ENCODE measurements at places on chromosomes 1 and 21.

DNA sequence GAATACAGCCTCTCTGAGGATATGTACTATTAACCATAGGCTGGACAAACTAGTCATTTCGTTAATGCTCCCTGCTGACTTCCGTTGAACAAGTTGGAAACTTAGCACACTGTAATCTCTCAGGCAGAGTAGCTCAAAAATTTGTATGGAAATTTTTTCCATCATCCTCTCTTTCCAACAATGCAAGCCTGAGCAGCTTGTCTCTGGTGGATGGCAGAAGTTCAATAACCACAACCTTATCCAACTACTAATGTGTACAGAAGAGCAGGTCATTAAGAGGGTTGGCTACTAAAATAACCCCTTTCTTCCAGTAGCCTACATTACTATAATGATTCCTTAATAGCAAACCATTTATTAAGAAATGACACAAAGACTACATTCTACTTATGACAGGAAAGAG is 262.3 kb downstream of the NFIA start:
- DNase-seq, result no peak

GRCh38 chr1:118032883-118033282 is 103.3 kb downstream of the WDR3 start:
- DNase-seq, result no peak

DNA sequence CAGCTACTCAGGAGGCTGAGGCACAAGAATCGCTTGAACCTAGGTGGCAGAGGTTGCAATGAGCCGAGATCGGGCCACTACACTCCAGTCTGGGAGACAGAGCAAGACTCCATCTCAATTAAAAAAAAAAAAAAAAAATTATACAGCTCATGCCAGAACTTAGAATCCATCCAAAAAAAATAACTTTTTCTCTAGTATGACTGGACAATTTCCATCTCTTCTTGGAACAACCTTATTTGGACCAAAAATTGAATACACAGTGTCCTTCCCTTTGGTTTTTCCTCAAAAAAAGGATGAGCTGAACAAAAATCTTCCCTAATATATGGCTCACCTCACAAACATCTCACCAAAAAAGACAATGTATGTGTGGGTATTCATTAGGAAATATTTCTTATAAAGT is 73.7 kb downstream of the TOR3A start:
- no peak for DNase-seq

- DNase-seq, result peak; percentile 74
These were observed 5.8 kb downstream of the PERM1 start for GRCh38 chr1:975896-976683.

DNA sequence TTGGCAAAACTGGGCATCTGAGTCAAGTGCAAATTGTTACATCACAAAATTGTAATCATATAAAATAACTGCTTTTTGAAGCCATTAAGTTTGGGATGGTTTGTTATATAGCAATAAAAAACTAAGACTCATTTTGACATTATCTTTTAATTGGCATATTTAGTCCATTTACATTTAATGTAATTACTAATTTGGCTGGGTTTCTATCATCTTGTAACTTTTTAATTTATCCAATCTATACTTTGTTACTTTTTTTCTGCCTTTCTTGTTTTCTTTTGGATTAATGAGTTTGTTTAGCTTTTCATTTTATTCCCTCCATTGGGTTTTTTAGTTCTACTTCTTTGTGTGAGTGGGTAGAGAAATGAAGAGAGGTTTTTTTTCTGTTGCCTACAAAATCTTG is 76.3 kb downstream of the DRAM2 start:
- no peak for DNase-seq

DNA sequence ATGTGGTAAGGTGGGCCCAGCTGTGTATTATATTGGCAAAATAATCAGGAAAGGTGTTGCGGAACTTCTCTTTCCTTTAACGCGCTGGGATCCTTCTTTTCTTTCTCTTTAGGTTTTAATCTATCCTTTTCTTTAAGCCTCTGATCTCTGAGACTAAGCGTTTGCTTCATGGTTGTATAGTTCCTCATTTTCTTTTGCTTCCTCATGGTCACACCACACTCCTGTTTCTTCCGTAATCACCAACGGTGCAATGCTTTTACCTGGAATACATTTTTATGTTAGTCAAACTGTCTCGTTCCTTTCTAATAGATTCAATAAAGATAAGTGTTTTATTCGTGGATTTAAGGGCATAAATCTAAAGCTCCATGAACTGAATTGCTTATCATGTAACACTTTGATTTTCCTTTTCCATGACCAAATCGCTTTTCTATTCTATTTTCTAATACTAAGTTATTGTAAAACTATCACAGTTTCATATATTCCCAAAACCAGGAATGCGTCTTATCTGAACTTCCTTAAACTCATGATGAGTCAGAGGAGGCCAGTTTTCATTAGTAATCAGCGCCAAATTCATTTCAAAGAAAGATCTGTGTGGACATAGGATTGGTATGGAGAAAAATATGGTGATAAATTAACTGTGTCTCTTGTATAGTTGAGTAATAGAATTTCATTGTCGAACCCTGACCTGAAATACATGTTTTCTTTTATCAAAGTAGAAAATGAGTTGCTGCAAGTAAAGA is 12.2 kb downstream of the SDCCAG8 start:
- DNase-seq, result peak; percentile 47

DNA sequence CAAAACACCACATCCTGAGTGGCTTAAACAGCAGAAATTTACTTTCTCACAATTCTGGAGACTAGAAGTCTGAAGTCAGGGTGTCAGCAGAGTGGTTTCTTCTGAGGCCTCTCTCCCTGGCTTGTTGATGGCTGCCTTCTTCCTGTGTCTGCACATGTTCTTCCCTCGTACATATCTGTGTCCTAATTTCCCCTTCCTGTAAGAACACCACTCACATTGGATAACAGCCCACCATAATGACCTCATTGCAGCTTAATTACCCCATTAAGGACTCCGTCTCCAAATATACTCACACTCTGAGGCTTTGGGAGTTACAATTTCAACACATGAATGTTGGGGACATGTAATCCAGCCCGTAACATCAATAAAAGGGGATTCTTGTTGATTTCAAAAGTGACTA is 23.4 kb downstream of the C8A start:
- DNase-seq, result no peak

All from NCI-H460 (cell line).